Thoracic aorta (tissue), 2 donors: ENCODE measurements at places on chromosomes 12 and 14. TPM values are rescaled to one million over a fixed set of nuclear protein-coding genes. Genes with fewer than 3 reads are reported as not detected.

- DNase-seq, result no peak
These were observed 159.9 kb downstream of the EGLN3 start for GRCh38 chr14:33790996-33791395.

DNA sequence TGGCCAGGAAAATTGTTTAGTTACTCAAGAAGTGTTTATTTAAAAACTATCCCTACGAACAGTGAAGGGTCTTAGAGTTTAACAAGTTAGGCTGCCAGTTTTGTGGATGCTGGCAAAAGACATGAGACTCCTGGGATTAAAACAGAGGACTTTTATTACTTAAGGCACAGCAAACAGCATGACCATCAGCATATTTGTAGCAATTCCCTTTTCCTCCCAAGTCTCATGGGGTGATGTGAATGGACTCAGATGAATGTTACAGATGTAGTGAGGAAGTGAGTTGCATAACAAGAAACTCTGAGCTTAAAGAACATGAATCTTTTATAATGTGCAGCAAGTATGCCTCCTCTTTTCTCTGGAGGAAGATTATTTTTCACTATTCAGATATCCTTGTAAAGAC is 695.8 kb downstream of the RPS29 start:
- no peak for DNase-seq

DNA sequence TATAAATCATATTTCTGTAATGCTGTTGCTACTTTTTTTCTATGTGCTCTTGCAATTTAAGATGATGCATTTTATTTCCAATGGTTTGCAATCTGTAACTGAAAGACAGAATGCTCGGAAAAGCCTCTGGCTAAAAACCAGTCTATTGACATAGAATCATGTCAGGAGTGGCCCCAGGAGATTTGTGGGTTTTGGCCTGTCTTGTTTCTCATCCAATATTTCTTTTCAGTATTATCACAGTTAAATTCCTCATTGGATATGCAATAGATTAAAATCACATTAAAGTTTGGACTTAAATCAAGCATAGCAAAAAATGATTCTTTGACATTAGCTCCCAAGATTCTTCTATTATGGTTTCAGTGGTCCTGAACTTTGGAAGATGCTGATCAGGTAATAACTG is 19.1 kb upstream of the SLC38A2 start:
- no peak for DNase-seq

Gene CCDC60
- total RNA-seq, result not detected

Gene HOXC11
- total RNA-seq, result not detected

- DNase-seq, result no peak
These were observed 10.9 kb upstream of the LGMN start for GRCh38 chr14:92759300-92759678.

- no peak for DNase-seq
These were observed 6.0 kb downstream of the MTERF2 start for GRCh38 chr12:106980944-106981343.
